Astrocyte of the spinal cord (primary cell): ENCODE measurements at places on chromosomes 7 and 10.
A peak's percentile ranks its signal among the peaks of the same experiment; 100 is the strongest.

DNA sequence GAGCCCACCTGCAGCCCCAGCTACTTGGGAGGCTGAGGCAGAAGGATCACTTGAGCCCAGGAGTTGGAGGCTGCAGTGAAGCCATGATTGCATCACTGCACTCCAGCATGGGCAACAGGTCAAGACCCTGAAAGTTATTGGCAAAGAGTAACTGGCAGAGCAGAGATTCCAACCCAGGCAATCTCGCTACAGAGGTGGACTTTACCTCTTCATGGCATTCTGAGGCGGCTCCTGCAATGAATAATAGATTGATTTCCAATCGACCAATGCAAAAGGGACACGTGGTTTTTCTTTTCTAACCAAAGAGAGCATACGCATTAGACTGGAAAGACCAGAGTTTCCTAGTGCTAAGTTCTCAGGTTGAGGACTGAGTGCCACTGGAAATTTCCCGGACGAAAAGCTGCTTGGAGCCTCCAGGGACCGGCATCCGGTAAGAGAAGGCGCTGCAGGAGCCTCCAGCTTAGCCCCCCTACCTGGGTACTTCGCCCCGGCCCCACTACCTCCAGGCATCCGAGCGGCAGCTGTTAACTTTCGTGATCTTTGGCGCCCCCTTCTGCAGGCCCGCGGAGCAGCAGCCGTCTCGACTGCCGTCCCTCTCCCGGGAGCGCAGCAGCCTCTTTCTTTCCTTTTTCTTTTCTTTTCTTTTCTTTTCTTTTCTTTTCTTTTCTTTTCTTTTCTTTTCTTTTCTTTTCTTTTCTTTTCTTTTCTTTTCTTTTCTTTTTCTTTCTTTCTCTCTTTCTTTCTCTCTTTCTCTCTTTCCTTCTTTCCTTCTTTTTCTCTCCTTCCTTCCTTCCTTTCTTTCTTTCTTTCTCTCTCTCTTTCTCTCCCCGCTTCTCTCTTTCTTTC, 4.1 kb downstream of the MBLAC1 start:
- peak; percentile 48 for DNase-seq

DNA sequence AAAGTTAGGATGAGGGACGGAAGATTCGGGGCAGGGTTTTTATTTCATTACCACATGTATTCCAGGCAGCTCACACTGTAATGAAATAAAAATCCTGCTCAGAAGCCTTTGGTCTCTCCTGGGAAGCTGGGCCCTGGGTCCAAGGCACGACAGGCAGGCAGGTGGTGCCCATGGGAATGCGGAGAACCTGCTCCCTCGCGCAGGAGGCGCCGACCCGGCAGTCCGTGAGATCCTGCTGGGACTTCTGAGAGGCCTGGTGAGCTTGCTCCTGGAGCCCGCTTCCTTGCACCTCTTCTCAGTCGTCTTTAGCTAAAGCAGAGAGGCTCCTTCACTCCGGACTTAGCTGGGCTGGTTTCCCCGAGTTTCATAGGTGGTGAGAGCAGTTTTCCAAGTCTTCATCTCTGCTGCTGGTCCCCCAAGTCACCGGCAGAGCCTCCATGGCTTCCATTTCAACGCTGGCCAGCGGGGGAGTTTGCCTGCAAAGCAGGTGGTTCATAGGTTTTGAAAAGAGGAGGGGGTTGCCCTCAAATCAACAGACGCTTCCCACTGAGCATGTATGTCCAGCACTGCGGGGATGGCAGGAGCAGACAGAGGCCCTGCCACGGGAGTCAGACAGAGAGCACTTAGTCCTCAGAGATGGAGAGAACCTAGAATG, 24.5 kb downstream of the IL15RA start:
- DNase-seq: no peak

- peak; percentile 31 for DNase-seq
Observed at GRCh38 chr7:144738708-144739314, 97.0 kb downstream of the TPK1 start.

DNA sequence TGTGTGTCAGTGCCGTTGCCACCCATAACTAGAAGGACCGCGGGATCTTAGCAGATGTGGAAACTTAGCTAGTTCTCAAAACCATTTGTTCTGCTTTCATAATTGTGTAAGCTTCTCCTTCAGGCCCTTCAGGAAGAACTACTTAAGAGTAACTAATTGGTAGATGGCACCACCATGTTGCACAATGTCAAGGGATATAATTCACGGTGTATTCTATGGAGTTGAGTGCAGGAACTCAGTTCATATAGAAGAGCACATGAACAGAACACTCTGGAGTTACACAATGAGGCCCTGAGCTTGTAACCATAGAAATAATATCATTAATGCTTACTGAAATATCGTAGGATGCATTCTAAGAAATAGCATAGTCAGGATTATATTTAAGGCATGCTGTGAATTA, 126.5 kb upstream of the GAD2 start:
- no peak for DNase-seq

DNA sequence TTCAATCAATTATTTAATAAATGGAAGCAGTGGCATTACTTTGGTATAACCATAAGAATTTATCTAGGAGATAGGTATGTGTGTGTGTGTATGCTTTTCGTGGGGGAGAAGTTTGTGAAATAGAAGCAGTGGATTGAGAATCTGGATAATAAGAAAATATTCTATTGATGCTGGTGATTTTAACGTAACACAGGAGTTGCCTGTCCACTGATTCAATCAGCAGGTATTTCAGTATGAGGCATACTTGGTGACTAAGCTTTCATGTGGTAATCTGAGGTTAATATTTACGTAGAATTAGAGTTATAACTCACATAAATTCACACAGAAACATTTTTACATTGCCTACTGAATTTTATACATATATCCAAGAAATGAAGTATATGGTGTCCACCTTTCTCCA, 568.0 kb downstream of the ZWINT start:
- DNase-seq: peak; percentile 9

GRCh38 chr10:129331207-129331838, 135.7 kb upstream of the MGMT start:
- DNase-seq: no peak

DNA sequence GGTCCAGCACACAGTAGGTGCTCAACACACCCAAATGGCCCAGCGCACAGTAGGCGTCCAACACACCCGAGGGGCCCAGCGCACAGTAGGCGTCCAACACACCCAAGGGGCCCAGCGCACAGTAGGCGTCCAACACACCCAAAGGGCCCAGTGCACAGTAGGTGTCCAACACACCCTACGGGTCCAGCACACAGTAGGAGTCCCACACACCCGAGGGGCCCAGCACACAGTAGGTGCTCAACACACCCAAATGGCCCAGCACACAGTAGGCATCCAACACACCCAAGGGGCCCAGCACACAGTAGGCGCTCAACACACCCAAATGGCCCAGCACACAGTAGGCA, 80.8 kb downstream of the FOXL3 start:
- no peak for DNase-seq

DNA sequence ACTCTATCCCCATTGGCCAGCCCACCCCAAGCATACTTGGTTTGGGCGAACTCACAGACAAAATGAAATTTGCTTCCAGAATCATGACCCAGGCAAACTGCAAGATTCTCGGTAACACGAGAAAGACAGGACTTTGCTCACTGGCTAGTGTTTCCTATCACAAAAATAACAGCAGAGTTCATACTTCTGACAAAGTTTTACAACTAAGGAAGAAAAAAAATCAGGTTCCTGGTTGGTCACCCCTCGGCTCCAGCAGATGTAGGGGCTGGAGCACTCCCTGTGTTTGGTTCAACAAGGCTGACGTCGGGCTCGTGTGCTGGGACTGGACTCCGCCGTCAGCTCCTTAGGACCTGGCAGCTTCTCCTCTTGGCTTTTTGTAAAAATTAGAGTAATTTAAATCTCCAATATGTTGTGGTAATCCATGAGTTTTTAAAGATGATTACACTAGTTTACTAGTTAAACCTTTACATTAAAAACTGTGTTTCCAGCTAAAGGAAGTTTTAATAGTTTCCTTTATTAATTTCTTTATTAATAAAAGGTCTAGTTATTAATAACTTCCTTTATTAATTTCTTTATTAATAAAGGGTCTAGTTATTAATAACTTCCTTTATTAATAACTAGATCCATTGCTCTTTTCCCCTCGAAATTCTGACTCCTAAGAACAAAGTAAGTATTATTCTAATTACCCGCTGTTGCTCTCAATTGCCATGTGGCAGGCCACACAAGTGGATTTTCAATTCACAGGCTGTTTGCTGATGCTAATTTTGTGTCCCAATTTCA, 115.6 kb upstream of the RNF32 start:
- DNase-seq: no peak

DNA sequence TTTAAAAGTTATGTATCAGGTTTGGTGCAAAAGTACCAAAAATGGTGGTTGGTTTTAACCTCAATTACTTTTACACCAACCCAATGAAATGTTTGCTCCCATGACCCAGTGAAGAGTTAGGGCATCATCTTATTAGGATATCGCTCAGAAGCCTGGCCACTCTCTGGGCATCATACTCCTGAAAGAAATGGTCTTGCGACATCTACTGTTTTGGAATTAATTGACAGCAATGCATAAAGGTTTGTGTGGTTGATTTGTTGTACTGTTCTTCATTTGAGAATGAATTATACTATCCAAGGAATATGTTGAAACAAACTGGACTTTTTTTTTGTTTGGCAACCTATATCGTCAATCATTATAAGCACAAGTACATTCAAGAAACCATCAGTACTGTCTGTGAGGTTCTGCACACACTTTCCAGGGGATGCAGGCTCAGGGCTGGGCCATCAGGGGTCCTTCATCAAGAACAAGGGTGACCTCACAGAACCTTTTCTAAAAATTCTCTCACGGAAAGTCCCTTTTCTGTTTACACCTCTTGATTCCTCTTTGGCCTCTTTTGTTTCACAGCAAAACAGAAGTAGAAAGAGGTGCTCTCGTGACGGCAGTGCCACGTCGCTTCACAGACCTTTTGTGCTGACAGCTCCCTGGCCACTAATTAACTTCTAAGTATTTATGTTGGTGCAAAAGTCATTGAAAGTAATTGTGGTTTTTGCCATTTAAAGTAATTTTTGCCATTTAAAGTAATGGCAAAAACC, 117.2 kb upstream of the KLF6 start:
- DNase-seq: peak; percentile 37

GRCh38 chr10:36500266-36500665, 625.1 kb upstream of the ANKRD30A start:
- DNase-seq: no peak

GRCh38 chr10:79588800-79589199, 21.9 kb upstream of the SFTPA1 start:
- no peak for DNase-seq

- no peak for DNase-seq
Observed at GRCh38 chr10:122348512-122348911, 26.0 kb upstream of the PLEKHA1 start.

DNA sequence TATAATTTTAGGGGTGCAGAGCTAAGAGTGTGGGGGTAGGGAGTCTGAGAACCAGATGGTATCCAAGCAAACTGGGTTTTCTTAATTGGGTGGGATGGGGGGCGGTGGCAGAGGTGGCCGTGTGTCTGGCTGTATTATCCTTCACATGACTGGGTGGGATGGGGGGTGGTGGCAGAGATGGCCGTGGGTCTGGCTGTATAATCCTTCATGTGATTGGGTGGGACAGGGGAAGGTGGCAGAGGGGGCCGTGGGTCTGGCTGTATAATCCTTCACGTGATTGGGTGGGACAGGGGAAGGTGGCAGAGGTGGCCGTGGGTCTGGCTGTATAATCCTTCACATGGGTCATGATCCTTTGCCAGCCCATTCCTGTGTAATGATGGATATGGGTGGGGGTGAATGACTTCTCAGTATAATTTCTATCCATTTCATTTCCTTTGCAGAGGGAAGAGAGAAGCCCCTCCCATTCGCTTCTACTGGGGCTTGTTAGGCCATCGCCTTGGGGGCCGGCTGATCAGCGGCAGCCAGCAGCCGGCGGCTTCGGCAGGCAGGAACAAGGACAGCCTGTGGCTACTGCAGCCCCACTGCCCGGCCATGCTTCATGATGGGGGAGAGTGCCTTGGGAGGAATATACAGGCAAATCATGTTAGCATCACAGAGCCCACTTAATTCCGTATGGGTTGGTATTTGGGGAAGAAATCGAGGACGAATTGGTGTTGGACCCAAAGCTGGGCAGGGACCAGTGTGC, 179.6 kb upstream of the MKI67 start:
- no peak for DNase-seq

DNA sequence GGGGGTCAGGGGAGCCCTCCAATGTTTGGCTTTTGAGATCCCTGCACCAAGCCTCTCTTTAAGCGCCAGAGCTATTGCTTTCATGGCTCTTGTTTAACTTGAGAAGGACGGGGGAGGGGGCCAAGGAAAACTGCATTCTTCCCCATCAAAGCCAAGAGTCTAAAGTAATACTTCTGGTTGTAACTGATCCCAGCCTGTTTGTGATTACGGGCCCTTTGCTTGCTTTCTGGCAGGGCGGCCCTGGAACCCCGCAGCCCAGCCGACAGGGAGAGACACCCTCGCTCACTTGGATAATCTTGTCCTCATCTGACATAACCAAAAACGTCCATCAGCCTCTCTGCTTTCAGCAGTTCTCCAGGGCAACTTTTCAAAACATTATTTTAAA, 154.7 kb downstream of the NEURL1 start:
- DNase-seq: no peak

DNA sequence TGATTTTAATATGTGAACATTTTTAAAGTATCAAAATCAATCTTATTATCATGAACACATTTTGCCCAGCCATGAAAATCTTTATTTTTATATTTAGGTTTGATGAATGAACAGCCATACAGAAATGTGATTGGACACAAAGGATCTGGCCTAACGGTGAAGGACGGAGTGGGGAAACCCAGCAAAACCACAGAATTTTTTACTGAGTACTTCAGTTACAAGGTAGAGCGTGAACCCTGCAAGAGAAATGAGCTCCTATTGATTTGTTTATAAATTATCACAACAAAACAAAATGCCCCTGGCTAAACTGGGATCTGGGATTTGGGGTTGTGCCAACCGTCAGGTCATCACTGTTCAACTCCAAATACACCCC, 118.8 kb downstream of the JAZF1 start:
- no peak for DNase-seq

DNA sequence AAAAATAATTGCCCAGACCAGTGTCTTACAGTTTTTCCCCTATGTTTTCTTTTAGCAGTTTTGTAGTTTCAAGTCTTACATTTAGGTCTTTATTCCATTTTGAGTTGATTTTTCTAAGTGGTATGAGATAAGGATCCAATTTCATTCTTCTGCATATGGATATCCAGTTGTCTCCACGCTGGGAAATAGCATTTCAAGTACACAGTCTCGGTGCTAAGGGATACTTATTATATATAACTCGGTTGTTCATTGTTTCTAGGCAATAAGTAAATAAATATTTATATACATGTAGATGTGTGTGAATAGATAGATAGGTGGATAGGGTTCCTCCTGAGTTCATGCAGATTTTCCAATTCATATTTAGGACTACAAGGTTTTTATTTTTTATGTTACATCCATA, 16.0 kb downstream of the TAF3 start:
- DNase-seq: no peak

- DNase-seq: no peak
Observed at GRCh38 chr10:117133273-117134055, 4.6 kb downstream of the VAX1 start.

GRCh38 chr10:123998197-123999141, 94.9 kb downstream of the CHST15 start:
- DNase-seq: no peak

DNA sequence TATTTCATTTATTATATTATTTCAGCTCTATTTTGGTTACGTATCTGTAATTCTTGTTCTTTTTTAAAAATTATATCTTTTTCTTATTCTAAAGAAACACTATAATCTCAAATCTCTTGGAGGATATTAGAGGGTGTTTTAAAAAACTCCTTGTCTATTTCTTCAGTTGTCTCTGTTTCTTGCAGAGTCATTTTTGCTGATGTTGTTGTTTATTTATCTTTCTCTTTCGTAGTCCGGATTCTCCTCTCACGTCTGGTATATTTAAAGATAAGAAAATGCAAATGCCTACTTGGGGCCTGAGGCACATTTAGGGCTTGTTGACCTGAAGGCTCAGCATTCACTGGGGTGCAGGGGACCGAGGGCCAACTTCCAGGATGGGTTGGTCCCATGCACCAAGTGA, 181.2 kb upstream of the CTBP2 start:
- DNase-seq: no peak
